ENCODE measurements at places on chromosomes 2 and 18.

DNA sequence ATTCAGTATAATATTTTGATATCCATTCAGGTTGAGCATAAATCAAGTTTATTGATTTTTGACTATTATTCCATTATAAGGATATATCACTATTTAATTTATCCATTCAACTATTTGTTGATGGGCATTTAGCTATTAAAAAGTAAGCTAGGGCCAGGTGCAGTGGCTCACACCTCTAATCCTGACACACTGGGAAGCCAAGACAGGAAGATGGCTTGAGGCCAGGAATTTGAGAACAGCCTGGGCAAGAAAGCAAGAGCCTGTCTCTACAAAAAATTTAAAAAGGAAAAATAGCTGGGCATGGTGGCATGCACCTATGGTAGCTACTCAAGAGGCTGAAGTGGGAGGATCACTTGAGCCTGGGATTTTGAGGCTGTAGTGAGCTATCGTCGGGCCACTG lies 183.5 kb downstream of the HNMT start:
- no peak for DNase-seq

DNA sequence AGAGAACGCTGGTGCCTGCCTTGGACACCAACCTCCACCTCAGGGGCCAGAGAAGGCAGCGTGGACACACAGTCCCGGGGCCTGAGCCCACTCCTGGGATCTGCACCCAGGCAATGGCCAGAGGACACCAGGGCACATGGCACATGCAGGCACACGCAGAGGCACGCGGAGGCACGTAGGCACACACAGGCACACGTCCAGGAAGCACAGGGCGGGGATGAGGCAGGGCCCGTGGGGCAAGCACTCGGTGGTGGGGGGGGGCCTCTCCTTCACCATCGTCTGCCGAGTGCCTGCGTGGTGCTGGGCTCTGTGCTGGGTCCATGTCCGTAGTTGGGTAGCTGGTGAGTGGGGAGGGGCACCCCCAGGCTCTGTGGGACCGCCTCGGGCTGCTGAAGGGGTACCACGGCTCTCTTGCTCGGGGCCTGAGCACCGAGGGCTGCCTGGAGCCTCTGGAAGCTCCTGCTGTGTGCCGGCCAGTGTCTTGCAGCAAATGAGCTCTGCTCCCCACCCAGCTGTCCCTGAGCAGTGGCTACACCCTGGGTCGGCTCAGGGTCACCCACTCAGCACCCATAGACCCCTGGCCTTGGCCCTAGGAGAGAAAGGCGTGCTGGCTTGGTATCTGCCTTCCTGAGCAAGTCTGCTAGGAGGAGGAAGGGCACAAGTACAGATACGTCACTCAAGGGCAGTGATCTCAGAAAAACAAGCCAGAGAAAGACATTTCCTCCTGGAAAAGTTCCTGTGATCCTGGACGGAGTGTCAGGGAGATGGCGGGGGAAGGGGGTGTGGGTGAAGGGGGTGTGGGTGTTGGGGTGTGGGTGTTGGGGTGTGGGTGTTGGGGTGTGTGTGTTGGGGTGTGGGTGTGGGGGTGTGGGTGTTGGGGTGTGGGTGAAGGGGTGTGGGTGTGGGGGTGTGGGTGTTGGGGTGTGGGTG lies 26.4 kb downstream of the RTP5 start:
- DNase-seq, result no peak

GRCh38 chr2:235527806-235528469 lies 34.1 kb downstream of the AGAP1 start:
- DNase-seq, result no peak

DNA sequence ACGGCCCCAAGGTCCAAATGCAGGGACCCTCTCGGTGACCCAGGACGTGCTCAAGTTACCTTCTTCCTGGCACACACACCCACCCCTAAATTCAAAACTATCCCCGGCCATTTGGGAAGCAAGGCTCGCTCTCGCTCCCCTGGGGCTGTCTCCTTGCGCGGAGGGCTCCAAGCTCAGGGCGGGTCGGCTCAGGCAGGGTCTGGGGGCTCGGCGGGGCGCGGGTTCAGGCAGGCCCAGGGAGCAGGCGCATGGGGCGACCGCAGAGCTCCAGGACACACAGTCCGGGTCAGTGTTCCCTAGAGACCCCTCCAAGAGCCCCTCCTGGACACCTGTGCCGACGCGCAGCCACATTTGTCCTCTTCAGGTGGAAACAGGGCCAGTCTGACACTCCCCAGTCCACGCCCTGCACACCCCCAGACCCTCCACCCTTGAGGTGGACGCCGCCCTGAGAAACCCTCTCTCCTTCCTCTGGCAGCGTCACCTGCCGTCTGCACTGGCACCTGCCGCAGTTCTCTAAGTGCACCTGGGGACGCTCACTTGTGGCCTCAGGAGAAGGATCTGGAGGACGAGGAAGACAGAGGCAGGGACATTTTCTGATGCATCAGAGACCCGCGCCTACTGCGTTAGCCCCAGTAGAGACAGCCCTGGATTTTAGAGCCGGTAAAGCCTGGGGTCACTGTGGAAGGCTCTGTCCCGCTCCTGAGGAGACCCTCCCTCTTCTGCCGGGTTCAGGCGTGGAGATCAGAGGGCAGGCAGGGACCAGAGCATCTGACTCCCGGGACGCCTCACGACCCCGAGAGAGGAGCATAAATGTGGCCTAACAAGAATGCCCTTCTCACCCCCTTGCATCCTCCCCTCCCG lies 138.8 kb downstream of the TWIST2 start:
- DNase-seq, result no peak

DNA sequence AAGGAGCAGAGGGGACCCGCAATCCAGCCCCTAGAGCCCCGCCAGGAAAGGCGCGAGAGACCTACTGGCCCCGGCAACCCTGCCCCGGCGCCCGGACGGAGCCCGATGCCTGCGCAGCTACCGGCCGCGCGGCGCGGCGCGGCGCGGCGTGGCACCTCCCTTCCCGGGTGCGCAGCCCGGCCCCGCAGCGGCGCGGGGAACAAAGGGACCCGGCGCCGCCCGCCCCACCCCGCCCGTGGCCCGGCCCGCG lies 307 bp downstream of the CDH2 start:
- DNase-seq, result no peak

- no peak for DNase-seq
These were observed 69.6 kb downstream of the MAP4K4 start for GRCh38 chr2:101766871-101767739.

DNA sequence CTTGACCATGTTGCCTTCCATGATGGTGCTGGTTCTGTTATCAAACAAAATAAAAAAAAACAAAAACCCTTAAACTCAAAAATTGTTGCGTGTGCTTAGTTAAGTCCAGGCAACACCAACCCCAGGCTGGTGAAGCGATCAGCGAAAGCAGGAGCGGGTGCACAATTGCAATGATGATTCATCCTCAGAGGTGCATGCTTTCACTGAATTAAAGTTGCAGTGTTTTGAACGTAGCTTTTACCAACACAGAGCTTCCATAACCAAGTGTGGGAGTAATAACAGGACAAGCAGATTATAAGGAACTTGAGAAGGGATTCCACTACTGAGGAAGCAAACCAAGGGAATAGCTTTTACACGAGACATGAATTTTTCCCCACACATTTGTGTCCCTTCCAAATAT lies 39.7 kb upstream of the RAPH1 start:
- DNase-seq, result no peak

DNA sequence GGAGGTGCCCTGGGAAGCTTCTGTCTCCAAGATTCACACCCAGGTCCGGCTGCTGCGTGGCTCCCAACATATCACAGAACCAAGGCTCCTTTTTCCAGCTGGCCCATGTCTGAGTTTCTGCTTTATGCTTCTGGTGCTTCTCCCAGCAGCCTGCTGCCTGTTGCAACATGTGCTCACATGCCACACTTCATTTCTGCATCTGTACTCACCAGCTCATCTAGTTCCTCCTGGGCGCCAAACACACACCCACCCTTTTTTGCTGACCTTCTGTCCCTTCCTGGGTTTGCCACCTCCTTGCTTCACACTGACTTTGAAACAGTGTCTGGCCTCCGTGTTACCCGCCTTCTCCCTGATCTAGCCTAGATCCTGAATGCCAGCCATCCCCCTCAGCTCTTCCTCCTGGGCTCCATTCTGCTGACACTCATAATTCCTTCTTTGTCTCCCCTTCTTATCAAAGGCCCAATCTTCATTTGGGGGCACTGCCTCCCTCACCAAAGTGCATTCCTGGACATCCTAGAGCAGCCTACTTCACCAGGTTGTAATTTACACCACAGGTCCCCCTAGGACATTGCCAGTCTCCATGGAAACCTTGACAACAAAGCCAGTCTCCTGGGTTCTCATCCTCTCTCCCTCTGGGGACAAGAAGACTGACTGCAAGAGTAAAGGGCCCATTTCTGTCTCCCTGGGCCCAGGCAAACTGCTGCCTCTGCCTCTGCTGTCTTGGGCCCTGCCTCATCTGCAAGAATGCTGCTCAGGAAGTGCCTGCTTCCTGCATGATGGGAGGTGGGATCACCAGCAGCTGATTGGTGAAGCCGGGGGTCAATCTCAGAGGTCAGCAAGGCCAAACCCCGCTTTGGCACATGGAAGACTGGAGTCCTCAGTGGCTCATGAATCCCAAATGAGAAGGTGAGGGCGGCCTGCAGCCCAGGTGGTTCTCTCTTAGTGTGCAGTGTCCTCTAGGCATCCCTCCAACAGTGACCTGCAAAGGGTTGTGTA lies 13.9 kb upstream of the PROM2 start:
- DNase-seq, result no peak

DNA sequence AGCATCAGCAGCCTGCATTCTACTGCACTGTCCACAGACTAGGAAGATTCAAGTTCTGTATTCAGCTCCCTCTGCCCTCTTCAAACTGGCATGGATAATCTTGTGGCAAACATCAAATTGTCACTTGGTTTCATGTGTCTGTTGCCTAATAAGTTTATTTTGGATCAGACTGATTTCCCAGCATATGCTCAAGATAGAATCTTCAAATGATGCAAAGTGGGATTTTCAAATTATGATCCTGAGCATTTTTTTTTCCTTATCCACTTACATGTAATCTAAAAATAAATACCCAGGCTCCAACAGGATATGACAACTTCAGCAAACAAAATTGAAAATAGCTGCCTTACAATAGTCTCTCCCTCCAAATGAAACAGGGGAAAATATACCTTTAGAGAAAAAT lies 160.9 kb upstream of the VRK2 start:
- no peak for DNase-seq

GRCh38 chr2:133273031-133273430 lies 295.2 kb downstream of the NCKAP5 start:
- DNase-seq, result no peak

GRCh38 chr2:182144776-182145165 lies 159.1 kb downstream of the PPP1R1C start:
- no peak for DNase-seq

DNA sequence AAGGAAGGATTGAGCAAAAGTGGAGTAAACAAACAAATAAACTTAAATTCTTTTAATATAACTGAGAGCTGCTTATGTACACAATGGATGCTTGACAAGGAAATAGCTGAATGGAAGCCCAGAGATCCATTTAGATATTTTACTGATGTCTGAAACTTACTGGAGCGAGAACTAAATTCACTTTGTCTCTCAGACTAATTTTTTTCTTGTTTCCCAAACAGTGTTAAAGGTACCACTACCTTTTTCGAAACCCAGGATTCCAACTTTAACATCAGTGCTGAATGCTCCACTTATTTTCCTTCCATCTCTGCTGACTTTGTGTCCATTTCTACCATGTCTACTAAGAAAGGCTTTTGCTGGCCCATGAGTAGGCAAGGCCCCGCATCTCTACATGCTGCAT lies 4.0 kb downstream of the EFEMP1 start:
- DNase-seq, result no peak

- DNase-seq, result no peak
These were observed 132.2 kb upstream of the CXCR4 start for GRCh38 chr2:136250131-136250530.

DNA sequence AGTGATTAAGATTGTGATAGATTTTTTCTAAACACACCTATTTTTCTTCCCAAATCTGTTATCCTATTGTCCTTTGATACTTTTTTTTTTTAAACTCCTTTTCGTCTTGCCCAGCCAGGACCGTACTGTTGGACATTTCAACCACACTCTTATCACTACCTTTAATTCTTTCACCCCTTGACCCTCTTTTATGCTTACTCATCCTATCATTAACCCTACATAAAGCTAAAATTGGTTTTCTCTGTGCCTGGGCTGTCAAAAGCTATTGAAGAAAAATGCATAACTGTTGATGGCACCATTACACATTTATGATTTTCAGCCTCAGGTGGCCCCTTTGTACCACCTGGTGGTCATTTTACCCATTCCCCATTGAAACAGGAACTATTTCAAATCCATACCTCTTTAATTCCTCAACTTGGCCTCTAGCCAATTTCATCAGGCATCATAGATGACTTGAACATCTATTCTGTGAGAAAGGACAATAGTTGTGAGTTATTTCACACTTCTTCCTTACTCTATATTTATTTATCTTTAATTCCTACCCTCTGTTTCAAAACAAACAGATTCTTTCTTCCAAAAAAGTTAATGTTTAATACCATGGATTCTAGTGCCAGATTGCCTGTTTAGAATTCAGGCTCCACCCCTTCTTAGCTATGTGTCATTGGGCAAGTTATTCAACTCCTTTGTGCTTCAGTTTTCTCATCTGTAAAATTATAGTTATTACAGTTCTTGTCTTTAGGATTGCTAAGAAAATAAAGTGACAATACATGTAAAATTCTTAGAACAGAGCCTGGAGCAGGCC lies 258.6 kb downstream of the CAMKMT start:
- no peak for DNase-seq

DNA sequence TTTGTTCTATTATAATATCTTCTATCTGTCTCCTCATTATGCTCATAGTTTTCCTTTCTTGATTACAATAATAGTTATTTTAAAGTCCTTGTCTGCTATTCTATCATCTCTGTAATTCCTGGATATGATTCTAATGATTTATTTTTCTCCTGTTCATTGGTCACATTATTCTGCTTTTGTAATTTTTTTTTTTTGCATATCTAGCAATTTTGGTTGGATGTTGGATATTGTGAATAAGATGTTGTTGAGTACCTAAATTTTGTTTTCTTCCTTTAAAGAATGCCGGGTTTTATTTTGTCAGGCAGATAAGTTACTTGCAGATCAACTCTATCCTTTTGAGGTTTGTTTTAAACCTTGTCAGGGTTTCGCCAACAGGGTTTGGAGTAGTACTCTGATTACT lies 25.2 kb downstream of the KATNAL2 start:
- DNase-seq, result no peak

DNA sequence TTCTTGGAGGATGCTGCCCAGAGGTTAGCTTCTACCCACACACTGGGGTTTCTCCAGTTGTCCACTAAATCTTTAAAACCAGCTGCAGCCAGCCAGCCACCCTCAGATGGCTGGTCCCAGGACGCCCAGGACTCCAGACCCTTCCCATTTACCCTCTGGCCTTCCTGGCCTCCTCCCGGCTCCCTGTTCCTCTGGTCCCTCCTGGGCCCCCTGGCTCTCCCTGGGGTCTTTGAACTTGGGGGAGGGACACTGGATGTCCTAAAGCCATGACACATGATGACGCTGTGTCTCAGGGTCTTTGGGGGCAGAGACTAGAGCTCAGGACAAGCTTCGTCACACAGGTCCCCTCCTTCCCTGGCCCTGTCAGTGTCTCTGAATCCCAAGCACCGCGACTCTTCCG lies 201.1 kb upstream of the HDAC4 start:
- no peak for DNase-seq

All from KG1 (cell line).